ENCODE measurements at places on chromosomes 3 and 15. TPM values are rescaled to one million over a fixed set of nuclear protein-coding genes. Genes with fewer than 3 reads are reported as not detected.

GRCh38 chr15:67017311-67017710 lies 48.1 kb upstream of the SMAD3 start:
- no peaks in the 10 kb centered on the region for H3K27me3 ChIP-seq
- H3K4me1 ChIP-seq, result no peaks in the 10 kb centered on the region
- no peaks in the 10 kb centered on the region for H3K36me3 ChIP-seq
- no peak overlapping the region for H3K27ac ChIP-seq
- no peak for DNase-seq

GRCh38 chr15:81723113-81723651 lies 322.6 kb downstream of the MEX3B start:
- H3K4me3 ChIP-seq, result no peak overlapping the region
- no peaks in the 10 kb centered on the region for H3K27me3 ChIP-seq
- H3K27ac ChIP-seq, result no peak overlapping the region

Gene SLC28A1
- 0.22 TPM for total RNA-seq

- H3K4me3 ChIP-seq, result no peak overlapping the region
- H3K4me1 ChIP-seq, result peaks cover 4% of the 10 kb centered on the region
- DNase-seq, result no peak
- no peaks in the 10 kb centered on the region for H3K27me3 ChIP-seq
- H3K36me3 ChIP-seq, result no peaks in the 10 kb centered on the region
Observed at GRCh38 chr3:55687526-55687925, 200.4 kb upstream of the WNT5A start.

- no peaks in the 10 kb centered on the region for H3K27me3 ChIP-seq
- no peaks in the 10 kb centered on the region for H3K36me3 ChIP-seq
- H3K4me1 ChIP-seq, result no peaks in the 10 kb centered on the region
Observed at GRCh38 chr3:122928396-122929187, 99.0 kb downstream of the SEMA5B start.

DNA sequence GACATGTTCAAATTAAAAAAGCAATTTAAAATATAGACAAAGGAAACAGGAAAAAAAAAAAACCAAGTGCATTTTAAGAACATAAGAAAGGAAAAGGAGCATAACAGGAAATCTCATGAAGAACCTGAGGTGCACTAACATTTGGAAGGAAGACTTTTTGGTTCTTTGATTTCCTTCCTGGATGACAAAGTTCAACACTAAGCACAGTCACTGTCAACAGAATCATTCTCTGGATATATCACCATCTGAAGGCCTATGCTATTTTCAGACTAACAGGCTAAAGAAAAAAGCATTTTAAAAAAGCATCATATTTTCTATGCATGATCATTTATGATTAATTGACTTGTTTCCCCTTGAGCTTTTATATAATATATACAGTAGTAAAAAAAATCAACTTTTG lies 349.6 kb downstream of the PLCL2 start:
- H3K4me3 ChIP-seq, result no peak overlapping the region
- H3K27ac ChIP-seq, result no peak overlapping the region
- H3K4me1 ChIP-seq, result no peaks in the 10 kb centered on the region
- no peaks in the 10 kb centered on the region for H3K27me3 ChIP-seq

- H3K27me3 ChIP-seq, result no peaks in the 10 kb centered on the region
- no peaks in the 10 kb centered on the region for H3K36me3 ChIP-seq
- H3K27ac ChIP-seq, result no peak overlapping the region
- H3K4me1 ChIP-seq, result no peaks in the 10 kb centered on the region
Observed at GRCh38 chr3:79314962-79315361, 452.8 kb downstream of the ROBO1 start.

DNA sequence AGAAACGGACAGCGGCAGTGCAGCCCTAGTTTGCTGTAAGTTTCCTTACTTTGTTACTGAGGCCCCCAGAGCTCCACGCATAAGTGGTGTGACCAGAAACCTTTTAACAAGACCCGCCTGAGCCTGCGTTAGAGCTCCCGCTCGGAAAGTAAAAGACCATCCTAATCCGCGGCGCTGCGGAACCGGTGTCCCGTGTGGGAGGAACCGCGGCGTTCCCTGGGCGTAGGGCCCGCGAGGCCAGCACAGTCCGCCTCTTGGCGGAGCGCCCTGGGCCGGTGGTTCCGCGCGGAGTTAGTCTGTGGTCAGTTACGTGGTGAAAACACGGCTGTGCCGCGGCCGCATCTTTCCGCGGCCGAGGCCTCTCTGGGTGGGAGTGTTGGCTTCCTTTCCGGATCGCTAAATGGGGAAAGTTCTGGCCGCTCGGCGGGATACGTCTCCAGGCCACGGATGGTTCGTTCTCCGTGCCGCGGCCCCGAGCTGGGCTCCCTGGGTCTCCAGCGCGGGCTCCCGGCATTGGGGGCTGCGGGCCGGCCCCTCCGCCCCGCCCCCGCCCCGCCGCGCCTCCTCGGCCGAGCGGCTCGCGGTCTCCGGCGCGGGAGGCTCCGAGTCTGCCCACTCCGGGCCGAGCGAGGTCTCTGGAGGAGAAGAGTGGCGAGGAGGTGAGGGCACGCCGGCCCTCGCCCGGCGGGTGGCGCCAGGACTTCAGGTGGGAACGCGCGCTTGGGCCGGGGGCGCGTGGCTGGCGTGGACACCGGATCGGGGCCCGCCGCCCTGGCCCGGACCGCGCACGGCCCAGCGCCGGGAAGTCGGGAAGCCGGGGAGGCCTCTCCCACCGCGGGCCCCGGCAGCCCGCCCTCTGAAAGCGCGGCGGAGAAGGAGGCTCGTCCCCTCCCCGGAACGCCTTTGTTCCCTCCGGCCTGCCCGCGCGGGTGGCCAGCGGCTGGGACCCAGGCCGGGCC lies 754 bp downstream of the B3GNT5 start:
- H3K36me3 ChIP-seq, result no peaks in the 10 kb centered on the region
- DNase-seq, result peak; percentile 44
- peak overlapping the region; percentile 86 for H3K27ac ChIP-seq
- H3K27me3 ChIP-seq, result no peaks in the 10 kb centered on the region
- H3K4me1 ChIP-seq, result no peaks in the 10 kb centered on the region

- H3K4me1 ChIP-seq, result no peaks in the 10 kb centered on the region
- no peak overlapping the region for H3K27ac ChIP-seq
- H3K36me3 ChIP-seq, result no peaks in the 10 kb centered on the region
- no peak for DNase-seq
- H3K27me3 ChIP-seq, result no peaks in the 10 kb centered on the region
- no peak overlapping the region for H3K4me3 ChIP-seq
Observed at GRCh38 chr15:85475317-85475701, 94.9 kb downstream of the AKAP13 start.
